ENCODE measurements at places on chromosomes 3 and 15.

DNA sequence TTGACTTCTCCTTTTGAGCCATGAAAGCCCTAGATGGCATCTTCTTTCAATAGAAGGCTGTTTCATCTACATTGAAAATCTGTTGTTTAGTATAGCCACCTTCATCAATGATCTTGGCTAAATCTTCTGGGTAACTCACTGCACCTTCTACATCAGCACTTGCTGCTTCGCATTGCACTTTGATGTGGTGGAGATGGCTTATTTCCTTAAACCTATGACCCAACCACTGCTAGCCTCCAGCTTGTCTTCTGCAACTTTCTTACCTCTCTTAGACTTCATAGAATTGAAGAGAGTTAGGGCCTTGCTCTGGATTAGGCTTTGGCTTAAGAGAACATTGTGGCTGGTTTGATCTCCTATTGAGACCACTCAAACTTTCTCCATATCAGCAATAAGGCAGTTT lies 189.8 kb downstream of the PLCL2 start:
- no peak for DNase-seq

GRCh38 chr15:93466380-93466779 lies 377.4 kb upstream of the RGMA start:
- DNase-seq: no peak

GRCh38 chr15:90489514-90489913 lies 40.2 kb upstream of the CRTC3 start:
- DNase-seq: no peak

DNA sequence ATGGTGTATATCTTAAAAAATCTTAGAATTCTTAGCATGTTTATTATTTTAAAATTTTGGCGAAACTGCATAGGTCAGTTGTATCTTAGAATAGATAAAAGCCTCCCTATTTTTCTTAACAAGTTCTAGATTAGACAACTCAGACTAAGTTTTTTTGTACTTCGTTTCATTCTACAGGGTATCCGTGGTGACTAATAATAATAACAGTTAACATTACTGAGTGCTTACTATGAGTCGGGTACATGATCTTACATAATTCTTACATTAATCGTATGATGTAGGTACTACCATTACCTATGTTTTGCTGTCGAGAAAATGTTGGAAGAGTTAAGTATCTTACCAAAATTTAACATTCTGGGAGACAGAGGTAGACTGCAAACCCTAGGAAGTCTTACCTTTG lies 60.7 kb downstream of the UBE2E2 start:
- no peak for DNase-seq

DNA sequence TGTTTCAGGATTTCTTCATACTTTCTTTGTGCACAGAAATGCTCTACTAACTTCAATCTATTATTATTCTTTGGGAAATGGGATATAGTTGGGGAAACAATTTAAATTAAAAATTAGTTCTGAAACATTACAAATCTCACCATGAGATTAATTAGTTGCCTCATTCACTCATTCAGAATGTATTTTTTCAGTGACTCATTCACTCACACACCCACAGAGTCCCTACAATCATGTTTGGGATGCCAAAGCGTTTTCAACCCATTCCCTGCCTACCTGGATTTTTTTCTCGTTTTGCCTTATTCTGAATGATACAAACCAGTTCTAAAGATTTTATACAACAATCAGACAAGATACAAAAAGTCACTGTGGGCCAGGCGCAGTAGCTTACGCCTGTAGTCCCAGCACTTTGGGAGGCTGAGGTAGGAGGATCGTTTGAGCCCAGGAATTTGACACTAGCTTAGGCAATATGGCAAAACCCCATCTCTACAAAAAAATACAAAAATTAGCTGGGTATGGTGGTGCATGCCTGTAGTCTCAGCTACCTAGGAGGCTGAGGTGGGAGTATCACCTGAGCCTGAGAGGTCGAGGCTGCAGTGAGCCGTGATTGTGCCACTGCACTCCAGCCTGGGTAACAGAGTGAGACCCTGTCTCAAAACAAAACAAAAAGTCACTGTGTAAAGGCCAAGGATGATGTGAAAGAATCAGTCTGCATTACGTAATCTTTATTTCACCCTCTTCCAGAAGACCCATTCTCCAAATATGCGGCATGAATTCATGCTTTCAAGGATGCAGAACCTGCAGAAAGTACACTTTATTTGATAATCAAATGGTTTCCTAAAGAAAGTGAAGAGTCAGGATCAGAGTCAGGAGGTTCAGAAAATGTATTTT lies 34.8 kb upstream of the ARHGEF3 start:
- no peak for DNase-seq

GRCh38 chr3:188385295-188385694 lies 231.3 kb downstream of the LPP start:
- no peak for DNase-seq

DNA sequence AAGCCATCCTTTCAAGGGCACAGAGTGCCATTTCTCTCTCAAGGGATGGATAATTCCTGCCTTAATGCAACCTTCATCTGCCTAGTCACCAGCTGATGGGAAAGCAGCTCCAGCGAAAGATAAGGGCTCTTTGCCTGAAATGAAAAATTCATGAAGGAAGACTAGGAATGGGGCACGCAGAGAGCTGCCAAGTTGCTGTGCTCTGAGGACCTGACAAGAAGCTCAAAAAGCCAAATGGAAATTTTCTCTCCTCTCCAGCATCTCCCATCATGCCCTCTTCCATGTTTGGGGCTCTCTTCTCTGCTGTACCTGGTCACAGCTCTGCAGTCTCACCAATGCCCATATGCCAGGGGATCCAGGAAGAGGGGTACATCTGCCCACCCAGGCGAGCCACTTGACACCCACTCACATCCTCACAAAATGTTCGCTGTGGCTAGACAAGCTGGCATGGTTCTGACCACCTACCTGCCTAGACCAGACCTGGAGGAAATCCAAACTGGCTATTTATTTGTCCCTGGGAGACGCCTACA lies 29.3 kb upstream of the ABHD2 start:
- DNase-seq: no peak

- DNase-seq: no peak
Measured at GRCh38 chr3:111700054-111700453, 104.9 kb upstream of the ZBED2 start.

DNA sequence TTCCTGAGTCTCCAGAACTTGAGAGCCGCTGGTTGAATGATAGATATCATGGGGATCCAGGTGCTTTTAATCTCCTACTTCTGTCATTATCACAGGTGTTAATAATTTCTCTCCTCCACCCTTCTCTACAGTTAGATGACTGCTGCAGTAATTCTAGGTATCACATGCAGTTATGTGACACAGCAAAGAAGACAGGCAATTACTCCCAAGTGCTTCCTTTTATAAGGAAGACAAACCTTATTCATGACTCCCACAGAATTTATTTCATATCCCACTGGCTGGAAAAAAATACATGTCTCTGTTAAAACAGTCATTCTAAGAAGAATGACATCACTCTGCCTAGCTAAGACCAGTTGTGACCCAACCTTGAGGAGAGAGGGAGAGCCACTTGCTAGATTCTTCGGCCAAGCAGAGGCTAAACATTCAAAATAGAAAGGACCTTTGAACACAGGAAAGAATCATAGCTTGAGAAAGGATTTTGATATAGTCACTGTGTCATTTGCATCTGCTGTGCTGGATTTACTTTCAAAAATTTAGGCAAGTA lies 500.6 kb downstream of the SI start:
- no peak for DNase-seq

DNA sequence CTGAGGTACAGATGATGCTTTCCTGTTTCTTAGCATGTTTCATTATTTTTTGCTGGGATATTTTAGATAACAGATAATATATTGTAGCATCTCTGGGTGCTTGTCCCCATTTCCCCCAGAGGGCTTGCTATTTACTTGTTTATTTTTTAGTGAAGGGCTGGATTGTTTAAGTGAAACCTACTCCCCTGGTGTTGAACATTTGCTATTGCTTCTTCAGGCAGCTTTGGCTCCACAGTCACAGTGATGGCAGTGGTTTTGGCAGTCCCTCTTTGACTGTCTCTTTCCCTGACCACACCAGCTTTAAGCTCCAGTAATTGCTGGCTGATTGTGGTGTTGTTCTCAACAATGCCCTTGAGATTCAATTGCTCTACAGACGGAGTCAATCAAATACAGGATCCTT lies 128.9 kb downstream of the KLF13 start:
- no peak for DNase-seq

DNA sequence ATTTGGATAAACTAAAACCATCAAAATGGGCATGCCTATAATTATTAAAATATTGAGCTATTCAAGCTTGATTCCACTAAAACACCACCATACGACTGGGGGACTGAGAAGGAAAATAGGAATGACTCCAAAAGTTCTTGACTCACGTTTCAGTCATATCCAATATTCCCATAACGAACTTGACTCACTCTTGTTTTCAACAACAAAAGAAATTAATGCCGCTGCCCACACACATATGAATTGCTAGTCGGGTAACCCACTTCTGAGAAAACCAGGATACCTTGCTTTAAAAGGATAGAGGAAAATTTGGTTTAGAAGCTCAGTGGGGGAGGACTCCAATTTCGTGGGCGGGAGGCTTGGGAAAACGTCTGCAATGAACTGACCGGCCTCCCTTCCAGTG lies 5.2 kb downstream of the HTR3C start:
- DNase-seq: no peak

DNA sequence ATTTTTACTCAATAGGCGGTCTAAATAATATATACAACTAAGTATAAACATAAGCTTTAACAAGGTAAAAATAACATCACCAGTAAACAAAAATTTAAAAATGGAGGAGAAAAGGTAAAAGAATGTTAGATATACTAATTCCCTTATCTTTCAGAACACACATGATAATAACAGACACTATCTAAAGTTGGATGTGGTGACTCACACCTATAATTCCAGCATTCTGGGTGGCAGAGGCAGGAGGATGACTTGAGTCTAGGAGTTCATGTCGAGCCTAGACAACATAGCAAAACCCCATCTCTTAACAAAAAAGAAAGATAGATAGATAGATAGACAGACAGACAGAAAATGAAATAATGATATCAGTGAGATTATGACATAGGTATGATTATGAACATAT lies 85.1 kb downstream of the STAG1 start:
- DNase-seq: no peak

GRCh38 chr15:99403597-99403996 lies 152.3 kb downstream of the LRRC28 start:
- DNase-seq: no peak

- DNase-seq: peak; percentile 36
Measured at GRCh38 chr3:95265129-95265528, 1202.3 kb downstream of the NSUN3 start.

DNA sequence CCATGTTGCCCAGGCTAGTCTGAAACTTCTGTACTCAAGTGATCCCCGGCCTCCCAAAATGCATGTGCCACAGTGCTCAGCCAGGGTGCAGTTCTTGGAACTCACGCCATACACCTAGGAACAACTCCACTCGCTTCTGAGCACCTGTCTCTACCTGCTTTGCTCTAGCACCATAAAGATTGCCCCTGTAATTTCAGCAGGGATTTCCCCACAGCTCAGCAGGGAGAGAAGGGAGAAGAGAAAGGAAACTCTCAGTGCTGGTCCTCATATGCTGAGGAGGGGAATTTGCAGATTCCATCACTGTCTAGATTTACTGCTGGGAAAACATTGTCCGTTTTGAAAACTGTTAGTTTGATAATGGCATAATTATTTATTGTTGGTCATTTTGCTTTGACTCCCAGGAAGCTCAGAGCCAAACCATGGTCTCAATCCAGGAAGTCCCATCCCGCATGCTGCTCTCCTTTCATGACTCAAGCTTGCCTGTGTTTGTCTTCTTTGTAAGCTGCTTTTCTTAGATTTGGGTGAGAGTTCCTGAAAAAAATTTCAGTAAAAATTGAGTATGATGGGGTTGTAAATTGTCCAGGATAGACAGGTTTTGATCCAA lies 24.2 kb downstream of the TRIM71 start:
- no peak for DNase-seq

GRCh38 chr3:104779324-104779723 lies 587.4 kb upstream of the ALCAM start:
- DNase-seq: no peak

- no peak for DNase-seq
Measured at GRCh38 chr15:66609876-66610275, 44.1 kb upstream of the LCTL start.

- no peak for DNase-seq
Measured at GRCh38 chr3:195718477-195718984, 2.2 kb upstream of the MUC20 start.

DNA sequence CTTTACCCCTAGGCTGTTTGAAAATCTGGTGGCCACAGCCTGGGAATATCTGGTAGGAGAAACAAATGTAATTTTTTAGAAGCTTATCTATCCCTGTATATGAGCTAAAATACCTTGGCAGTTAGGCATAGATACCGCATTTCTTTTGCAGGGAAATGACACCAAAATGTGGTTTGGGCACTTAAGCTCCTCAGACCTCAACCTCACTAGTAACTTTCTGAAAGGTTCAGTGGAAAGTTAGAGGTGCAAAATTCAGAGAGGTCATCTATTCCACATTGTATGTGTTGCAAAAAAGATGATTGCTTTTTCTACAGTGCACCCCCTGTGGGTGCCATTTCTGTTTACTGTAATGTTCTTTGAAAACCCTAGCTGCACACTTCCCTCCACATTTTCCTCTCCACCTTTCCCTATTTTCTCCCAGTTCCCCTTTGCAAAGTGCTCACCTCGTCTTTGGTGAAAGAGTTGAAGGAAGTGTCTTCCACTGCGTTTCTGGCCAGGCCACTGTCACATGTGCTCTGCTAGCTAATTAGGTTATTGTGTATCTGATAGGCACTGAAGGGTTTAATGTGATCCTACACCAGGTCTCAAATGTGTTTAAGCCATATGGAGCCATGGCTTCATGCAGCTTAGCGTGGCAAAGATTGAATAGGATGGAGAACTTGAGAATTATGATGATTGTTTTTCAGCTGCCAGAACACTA lies 1.3 kb downstream of the SACM1L start:
- DNase-seq: no peak
